Head of caudate nucleus (tissue), 42 donors: ENCODE measurements at places on chromosomes 2 and 18.

GRCh38 chr2:112883669-112884068, 27.3 kb upstream of the IL37 start:
- no peak for DNase-seq

DNA sequence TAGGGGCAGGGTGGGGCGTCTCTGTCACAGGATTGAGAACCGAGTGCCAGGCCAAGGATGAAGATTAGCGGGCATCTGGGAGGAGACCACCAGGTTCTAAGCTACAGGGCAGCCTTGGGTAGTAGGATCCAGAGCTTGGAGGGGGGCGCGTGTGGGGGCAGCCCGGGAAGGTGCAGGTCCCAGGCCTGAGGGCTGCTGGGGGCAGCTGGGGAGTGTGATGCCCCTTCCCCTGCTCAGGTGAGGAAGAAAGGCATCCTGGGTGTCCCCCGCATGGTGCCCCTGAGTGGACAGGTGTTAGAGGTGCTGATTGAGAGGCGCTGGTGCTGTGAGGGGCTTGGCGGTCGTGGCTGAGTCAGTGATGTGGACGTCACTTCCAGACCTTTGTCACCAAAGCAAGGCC, 33.9 kb upstream of the MBP start:
- no peak for DNase-seq

DNA sequence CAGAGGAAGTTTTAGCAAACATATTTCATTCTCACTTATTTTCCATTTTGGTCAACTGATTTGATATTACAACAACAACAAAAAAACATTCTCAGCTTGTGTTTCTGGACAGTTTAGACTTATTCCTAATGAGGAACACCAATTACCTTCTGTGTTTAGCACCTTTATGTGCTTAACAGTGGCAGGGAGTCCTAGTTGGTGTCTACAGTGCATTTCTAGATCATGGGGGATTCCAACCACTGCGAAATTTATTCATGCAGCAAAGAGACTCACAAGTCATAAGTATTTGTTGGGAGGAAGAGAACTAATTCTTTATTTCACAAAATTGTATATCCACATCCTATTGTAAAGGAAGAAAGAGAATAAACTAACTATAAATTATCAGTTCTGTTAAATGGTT, 4.2 kb downstream of the ARHGAP28 start:
- DNase-seq: no peak

GRCh38 chr2:199738727-199739412, 112.1 kb downstream of the FTCDNL1 start:
- DNase-seq: no peak

- DNase-seq: no peak
These were observed 85.3 kb downstream of the C2orf74 start for GRCh38 chr2:61247204-61247812.

GRCh38 chr2:205687641-205687956, 5.3 kb downstream of the NRP2 start:
- DNase-seq: no peak

DNA sequence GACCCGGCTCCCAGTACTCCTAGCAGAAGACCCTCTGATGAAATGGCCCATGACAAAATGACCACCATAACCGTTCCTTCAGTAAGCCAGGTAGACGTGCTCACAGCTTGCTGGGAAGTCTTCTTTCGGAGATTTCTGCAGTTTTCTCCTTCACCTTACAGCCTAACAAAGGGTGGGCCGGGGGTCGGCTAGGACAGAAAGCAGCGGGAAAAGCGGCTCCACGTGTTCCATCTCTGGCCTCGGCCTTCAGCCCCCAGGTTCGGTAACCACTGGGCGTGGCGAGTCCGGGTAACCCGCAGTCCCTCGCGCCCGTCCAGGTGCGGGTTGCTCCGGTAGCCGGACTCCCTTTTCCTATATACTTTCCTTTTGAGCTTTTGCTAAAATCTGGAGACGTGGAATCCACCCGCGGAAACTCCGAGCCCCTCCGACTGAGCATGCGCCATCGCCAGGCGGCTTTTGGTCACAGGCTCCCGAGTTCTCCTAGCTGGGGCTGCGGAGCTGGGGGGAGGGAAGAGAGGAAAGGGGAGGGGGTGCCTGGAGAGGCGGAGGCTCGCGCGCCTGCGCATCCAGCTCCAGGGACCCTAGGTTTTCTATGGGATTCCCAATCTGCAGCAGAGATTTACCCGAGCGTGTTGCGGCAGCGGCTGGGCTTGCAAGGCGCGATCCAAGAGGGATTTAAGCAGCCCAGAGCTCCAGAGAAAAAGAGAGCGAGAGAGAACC, at the start of gene VSNL1:
VSNL1 (plus strand) TSS at position 604 of the 720 bp plus-strand sequence. CDS start 51,379 bp downstream, outside the sequence.
- DNase-seq: peak; percentile 67

DNA sequence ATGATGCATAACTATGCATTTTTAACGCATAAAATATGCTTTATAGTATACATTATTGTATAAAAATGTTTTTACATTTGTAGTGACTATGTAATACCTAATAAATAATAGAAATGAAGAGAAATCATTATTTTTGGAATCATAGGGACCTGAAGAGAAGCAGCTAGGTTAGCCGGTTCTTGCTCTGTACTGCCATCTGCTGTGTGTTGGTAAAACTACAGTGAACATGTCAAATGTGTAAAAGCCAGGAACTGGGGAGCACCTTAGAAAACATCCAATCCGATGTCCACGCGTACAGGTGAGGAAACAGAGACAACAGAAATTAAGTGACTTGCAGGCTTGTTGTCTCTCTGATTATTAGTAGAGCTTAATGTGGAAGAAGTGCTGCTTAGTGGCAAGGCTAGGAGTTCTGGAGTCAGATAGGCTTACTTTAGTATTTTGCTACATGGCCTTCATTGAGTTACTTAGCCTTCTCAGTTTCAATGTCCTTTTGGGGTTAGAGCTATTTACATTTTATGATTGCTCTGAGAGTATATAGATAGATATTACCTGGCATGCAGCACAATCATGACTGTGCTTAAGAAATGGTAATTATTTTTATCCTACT, 386.5 kb downstream of the DLGAP1 start:
- peak; percentile 24 for DNase-seq

DNA sequence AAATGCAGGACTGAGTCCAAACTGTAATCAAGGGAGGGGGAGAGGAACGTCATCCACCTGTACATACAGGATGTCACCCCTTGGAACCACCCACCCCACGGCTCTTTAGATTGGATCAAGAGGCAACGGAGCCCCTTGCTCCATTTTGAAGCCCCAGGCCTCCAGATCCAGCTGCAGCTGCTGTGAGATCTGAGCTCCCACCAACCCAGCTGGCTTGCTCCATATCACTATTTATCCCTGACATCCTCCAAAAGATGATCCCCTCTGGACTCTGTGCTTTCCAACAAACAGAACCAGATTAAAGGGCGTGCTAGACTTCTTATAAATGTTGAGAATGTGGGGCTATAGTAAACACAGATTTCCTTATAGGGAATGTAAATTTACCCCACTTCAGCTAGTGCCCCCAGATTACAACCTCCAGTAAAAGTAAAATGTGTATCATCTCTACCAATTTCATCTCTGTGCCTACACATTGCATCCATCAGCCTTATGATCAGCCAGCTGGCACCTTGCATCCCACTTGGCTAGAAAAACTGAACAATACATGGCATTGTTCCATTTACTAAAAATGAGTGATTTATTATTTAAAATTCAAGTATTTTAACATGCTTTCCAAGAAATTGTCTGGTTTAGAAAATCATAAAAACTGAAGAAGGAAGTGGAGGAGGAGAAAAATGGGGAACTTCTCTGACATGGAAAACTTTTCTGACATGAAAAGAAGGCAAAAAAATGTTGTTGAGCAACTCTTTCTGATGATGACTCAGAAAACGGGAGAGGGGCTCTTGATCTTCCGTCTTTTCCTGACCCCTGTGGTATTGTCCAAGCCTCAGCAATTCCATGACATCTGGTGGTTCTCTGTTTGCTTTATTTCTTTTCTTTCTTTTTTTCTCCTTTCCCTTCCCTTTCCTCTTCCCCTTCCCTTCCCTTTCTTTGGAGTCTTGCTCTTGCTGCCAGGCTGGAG, 262.6 kb upstream of the THUMPD2 start:
- DNase-seq: no peak

GRCh38 chr2:67669766-67670165, 272.6 kb downstream of the ETAA1 start:
- no peak for DNase-seq

- no peak for DNase-seq
These were observed 121.4 kb upstream of the CCDC195 start for GRCh38 chr2:224837558-224837957.

- no peak for DNase-seq
These were observed 1106.6 kb upstream of the FAM98A start for GRCh38 chr2:34705551-34706247.

DNA sequence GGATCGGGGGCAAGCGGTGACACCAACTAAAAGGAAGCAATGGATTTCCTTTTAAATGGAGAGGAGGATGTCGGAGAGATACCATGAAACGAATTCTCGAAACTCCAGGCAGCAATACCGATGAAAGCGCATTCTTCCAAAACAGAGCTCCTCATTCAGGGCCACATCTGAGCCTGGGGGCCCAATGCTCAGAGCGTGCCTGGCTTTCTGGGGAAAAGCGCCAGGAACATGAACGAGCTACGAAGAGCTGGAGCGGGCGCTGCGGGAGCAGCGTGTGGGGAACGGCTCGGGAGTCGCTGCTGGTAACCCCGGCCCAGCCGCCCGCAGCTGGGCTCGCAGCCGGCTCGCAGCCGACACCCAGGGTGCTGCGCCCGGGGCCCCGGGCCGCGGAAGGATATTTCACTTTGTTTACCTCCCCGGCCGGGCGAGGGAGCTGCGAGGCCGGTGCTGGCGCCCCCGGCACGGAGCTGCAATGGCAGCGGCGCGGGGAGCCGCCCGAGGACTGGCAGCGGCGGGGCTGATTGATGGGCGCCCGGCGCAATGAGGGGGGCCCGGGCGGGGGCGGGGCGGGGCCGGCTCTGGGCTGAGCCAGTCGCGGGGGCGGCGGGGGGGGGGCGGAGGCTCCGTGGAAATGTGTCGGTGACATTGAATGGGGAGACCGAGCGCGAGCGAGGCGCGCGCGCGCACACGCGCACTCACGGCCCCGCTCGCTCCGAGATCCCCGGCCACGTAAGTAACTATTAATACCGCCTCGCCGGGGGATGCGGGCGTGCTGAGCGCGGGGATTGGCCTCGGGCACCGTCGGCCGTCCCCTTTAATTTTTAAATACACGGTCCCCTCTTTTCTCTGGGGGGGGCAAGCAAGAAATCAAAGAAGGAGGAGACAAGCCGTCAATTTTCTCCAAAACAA, at the start of gene TRIB2:
TRIB2 (plus strand) TSS at position 655 of the 909 bp plus-strand sequence. CDS start 1,372 bp downstream, outside the sequence.
- peak; percentile 87 for DNase-seq

DNA sequence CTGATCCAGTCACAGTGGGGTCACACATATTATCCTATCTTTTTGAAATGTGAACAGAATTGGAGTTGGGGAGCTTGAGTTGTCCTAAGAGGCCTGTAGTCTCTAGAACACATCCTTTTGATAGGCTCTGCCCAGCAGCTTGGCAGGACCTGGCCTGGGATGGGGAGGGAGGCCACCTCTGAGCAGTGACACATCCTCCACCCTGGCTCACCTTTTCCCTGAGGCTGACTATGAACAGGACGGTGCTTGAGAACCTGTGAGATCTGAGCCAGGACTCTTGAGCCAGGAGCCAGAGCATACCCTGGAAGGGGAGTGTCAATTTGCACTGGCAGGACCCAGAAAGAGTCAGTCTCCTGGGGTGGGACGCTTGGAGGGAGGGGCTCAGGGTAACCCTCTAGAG, 17.7 kb upstream of the ATP6V1B1 start:
- no peak for DNase-seq

DNA sequence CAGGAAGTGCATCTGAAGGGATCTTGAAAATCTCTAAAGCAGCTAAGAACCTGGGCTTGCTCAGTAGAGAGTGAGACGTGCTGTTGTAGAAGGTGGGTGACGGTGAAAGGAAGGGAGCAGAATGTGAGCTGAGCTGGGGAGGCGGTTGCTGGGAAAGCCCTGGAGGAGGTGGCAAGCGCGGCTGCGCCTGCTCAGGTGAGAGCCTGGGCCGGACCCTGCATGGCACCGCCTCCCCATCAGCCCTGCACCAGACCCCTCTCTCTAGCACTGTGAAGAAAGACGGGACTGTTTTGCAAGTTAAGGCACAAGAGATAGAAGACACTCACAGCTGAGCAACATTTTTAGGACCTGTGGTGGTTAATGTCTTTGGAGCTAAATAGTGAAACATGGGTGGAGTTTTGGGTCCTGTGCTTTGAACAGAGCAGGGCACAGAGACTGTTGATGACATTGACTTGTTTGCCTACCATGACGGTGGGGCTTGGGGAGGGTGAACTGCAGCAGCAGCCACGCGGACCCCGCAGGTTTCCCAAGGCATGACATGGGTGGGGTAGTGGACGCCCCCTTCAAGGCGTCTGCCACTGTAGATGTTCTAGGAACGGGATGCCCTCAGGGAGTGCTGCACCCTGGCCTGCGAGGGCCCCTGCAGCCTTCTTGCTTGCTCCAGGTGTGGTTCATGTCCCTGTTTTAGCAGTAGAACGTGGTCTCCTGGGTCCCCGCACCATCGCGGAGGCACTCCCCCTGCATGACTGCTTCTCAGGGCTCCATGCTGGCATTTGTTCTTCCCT, 245.3 kb downstream of the TSN start:
- DNase-seq: no peak

DNA sequence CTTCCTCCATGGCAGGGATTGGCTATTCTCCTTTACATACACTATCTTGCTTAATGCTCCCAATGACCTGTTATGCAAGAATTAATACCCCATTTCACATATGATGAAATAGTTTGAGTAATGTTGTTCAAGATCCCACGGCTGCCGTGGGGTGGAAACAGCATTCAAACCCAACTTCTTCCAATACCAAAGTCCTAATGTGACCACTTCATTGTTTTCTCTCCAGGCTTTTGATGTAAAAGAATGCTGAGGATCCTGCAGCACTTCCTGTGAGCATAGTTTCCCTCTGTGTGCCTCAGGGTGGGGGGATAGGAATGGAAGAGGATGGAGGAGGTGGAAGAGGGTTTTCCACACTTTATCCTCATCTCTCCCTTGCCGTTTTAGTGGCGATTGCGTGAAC, 199.4 kb downstream of the IRS1 start:
- no peak for DNase-seq

- DNase-seq: no peak
These were observed 508.5 kb downstream of the PID1 start for GRCh38 chr2:228762565-228762964.

- DNase-seq: no peak
These were observed 780.1 kb upstream of the LINC00305 start for GRCh38 chr18:64929036-64929435.

DNA sequence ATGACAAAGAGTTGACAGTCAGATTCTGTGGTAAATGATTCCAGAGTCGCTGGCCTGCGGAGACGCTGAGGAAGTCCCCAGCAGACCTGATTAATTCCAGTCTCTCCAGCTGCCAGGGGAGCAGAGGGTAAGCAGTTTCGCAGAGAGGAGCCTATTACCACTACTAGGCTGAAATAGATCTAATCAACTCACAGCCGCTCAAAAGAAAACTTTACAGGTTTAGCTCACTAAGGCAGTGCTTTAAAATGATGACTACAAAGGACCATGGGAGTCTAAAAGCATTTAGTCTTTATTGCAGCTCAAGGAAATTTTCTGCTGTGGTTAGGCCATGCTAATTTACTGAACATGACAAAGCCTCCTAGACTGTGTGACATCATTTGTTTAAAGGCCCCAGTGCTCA, 445.6 kb upstream of the POU3F3 start:
- DNase-seq: no peak

DNA sequence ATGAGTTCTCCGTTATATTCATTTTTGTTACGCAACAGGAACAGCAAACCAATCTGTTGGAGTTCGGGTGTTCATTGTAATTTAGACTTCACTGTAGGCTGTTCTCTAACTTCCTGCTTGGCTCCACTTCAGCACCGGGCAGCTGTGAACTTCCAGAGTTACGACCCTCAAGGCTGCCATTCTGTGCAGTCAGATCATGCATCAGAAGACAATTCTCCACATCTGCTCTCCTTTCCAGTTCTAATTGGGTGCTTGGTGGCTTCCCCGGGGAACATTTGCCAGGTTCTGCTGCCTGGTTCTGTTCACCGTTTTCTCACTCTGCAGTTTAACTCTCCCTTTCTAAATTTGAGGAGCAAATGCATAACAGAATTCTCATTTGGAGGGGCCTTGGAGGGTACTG, 237.7 kb downstream of the NYAP2 start:
- DNase-seq: no peak
